GM20000 (cell line): ENCODE measurements at places on chromosomes 13 and 19.

DNA sequence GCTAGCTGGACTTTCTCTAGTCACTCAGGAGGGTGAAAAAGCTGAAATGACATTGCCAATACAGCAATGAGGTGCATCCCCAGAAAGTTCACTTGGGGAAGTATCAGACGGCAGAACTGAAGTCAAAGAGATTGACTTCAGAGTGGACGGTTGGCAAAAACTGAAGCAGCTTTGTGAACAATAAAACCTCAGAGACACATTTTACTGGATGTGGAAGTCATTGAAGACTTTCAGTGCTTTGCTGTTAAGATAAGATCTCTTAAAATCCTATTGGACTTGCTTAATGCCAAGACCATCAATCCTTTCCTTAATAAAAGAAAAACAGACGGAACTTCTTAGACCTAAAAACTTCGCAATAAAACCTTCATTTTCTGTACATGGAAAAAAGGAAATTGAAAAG, 103.7 kb downstream of the ABCC4 start:
- DNase-seq: no peak

DNA sequence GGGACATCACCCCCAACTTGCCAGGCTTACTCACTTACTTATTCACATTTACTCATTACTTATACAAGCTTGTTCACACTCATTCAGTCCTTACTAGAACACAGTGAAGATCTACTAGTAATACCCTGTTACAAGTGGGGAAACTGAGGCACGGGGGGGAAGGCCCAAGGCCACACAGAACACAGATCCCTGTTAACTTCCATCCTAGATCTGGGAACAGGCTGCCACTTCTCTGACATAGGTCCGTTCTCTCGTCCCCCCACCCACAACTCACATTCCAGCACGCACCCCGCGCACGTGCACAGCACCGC, 1.5 kb upstream of the NRTN start:
- no peak for DNase-seq

GRCh38 chr19:50333737-50334617, 4.8 kb upstream of the KCNC3 start:
- peak; percentile 88 for DNase-seq

DNA sequence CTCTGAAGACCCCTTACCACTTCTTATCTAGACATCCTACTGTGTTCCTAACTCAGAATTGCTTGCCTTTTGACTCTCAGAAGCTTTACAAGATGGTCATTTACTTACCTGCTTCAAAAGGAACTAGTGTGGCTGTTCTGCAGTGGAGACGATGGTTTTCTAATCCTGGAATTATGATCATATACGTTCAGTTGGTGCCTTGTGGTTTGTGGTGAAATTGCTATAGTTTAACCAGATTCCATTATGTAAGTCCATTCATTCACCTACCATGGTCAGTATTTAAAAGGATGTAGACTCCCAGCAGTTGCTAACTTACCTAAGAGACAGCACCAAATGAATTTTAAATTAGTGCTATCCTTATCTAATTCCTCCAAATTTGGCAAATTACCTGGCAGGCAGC, 210.9 kb downstream of the SHISA2 start:
- no peak for DNase-seq

GRCh38 chr19:23437901-23438300, 42.6 kb upstream of the ZNF91 start:
- DNase-seq: no peak

GRCh38 chr19:16366056-16366432, 41.4 kb downstream of the KLF2 start:
- no peak for DNase-seq

DNA sequence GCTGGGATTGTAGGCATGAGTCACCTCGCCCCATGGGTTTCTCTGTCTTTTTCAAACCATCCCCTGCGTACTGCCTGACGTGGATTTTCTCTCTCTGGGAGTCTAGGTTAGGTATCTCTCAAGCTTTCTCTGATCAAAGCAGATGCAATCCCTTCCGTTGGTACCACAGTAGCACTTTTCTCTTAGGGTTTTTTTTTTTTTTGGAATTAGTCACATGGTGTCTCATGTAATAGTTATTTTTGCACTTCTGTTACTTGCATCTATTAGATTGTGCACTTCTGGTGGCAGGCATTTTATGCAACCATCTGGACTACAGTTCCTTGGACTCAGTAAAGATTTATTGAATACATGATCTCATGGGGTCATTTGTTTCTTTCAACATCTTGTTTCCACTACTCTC, 72.1 kb downstream of the GPC6 start:
- no peak for DNase-seq

DNA sequence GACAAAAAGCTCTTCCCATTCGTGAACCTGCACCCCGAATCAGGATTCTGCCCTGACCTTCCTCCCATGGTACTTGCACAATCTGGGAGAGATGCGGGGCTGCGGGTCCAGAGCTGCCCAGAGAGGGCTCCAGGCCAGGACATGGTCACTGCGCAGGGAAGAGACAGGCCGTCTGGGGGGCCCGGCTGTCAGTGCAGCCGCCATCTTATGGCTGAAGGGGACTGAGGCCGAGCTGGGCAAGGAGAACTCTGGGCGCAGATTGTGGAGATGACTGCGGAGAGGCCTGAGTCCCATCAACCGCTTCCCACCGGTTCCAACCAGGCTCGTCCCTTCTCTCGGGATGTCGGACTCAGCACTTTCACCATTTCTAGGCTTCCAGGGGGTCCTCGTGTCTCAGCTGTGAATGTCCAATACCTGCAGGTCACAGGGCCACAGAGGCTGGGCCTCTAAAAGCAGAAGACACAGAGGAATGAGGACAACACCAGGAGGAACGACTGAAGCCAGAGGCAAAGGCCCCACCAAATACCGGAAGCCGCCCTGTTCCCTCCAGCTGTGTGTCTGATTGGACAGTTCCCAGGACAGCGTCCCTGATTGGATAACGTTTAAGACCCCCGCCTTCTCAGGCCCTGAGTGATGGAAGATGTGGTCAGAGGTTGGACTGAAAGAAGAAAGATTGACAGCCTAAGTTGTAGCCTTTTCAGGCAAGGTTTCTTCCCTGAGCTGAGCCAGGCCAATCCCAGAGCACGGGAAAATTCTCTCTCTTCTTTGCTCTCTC, 117.1 kb upstream of the ZNF91 start:
- no peak for DNase-seq

DNA sequence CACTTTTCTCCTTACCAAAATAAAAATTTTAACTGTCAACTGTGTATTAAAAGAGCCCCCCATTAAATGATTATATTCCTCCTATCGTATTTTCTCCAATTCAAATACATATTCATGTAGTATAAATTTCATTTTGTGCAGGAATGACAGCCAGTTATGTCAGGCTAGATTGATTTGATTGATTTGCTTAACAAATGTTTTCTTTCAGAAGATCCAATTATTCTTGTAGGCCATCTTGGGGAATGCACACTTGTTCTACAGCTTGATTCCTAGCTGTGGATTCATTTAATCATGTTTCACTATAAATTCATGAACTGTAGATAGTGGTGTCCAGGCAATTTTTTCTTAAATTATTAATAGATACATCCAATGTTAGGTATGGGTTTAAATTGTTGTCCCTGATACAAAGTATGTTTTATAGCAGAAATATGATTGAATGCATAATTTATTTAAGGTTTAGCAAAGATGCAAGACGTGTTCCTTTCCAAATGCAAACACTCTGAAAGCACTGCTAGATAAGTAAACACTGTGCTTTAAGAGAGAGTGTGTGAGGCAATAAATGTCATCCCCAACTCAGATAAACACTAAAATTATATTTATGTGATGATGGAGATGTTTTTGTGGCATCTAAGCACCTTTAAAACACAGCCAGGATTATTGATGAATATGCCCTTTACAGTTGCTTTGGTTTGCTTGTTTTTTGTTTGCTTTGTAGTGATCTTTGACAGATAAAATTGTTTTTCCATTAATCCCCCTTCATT, 531.1 kb downstream of the DCT start:
- DNase-seq: no peak

DNA sequence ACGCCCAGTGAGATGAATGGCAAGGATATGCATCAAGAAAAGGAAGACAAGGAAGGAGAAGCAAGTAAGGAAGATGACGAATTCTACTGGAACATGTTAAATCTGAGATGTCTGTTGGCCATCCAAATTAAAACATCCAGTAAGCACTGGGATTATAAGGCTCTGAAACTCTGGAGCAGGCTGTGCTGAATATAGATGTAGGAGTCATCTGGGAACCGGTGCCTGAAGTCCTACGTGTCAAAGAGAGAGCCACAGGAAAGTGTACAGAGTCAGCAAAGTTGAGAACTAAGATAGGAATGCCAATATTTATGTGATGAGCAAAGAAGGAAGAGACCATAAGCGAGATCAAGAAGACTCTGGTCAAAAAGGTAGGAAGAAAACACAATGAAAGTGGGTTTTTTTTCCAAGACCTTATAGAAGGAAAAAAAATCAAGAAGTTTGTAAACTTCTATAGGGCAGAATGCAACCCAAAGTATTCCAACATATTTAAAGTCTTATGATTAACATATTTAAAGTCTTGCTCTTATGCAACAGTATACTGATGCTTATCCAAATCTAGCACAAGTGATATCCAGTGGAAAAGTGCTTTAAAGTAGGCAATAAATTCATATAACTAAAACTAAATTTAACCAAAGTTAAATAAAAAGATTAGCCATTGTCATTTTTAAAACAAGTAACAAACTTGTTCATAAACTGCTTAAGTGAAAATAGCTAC, 51.2 kb upstream of the EEF1AKMT1 start:
- no peak for DNase-seq

DNA sequence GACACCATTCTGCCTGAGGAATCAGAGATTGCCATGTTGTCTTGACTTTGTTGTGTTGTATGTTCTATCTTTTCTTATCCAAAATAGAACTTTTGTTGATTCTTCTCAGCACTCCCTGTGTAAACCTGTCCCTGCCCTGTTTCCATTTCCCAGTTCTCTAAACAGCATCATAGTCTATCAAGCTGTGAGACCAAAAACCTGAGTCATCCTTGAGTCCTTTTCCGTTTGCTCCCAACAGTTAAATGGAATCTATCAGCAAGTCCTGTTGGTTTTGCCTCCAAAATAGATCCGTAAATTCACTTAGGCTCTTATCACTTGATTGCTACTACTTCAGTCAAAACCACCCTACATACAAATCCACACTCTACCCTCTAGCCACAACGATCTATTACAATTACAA, 667.1 kb downstream of the PCDH9 start:
- DNase-seq: no peak

DNA sequence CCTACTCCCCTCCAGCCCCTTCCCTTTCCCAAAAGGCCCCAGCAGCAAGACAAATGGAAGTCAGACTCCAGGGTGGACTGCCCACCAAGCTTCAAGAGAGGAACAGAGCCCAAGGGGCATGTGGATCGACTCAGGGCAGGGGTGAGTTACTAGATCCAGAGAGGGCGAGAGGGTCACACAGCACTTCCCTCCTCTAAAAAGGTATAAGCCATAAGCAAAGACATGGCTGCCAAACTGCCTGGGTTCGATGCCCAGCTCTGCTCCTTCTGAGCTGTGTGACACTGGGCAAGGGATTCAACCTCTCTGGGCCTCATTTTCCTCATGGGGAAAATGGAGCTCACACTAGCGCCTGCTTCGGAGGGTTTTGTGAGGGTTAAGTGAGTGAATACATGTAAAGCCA, 3.8 kb downstream of the PPP1R14A start:
- DNase-seq: no peak

GRCh38 chr13:75372517-75372916, 109.5 kb downstream of the TBC1D4 start:
- DNase-seq: peak; percentile 39

DNA sequence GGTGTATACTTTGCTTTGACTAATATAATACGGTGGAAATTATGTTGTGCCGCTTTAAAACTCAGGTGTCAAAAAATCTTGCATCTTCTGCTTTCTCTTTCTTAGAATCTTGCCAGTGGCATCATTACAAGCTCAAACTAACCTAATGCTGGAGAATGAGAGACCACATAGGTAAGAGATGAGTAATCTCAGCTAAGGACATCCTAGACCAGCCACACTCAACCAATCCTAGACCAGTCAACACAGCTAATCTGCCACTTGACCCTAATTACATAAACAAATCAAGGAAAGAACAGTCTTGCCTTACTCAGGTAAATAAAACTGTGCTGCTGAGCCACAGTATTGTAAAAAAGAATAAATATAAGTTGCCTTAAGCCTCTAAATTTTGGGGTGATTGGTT, 1323.9 kb upstream of the SPRY2 start:
- DNase-seq: no peak

GRCh38 chr13:78247362-78247761, 328.7 kb upstream of the EDNRB start:
- no peak for DNase-seq

- DNase-seq: peak; percentile 50
Measured at GRCh38 chr13:20828539-20829364, 55.0 kb upstream of the EEF1AKMT1 start.

GRCh38 chr13:35475212-35475959, 1.1 kb downstream of the MAB21L1 start:
- DNase-seq: no peak

- no peak for DNase-seq
Measured at GRCh38 chr19:31083105-31083504, 266.1 kb downstream of the TSHZ3 start.

DNA sequence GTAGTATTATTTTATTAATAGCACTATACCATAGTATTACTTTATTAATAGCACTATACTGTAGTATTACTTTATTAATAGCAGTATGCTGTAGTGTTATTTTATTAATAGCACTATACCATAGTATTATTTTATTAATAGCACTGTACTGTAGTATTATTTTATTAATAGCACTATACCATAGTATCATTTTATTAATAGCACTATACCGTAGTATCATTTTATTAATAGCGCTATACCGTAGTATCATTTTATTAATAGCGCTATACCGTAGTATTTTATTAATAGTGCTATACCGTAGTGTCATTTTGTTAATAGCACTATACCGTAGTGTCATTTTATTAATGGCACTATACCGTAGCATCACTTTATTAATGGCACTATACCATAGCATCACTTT, 191.8 kb downstream of the GPC6 start:
- DNase-seq: no peak

DNA sequence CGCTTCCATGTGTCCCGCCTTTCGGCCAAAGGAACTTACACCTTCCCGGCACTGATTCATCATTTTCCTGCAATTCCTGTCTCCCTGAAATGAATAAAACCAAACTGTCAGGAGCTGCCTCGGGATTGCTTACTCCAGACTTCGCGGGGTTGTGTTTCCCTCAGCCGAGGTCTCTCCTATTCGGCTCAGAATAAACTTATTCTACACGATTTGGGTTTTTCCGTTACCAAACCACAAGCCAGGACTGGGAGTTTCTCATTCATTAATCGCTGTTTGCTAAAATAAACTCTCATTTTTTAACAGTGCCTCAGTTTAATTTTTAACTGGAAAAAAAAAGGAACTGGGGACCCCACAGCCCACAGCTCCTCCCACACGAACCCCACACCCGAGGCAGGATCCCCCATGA, 667 bp downstream of the ZNF878 start:
- no peak for DNase-seq

GRCh38 chr13:25380082-25380481, 8.3 kb downstream of the ATP8A2 start:
- no peak for DNase-seq

GRCh38 chr13:109309625-109310363, 476.6 kb downstream of the IRS2 start:
- DNase-seq: no peak
